Activated naive CD4-positive, alpha-beta T cell treated with anti-CD3 and anti-CD28 coated beads, Interleukin-2, amount 50 U/mL, for 72 hours (primary cell): ENCODE measurements at places on chromosomes 1 and 21. TPM values are rescaled to one million over a fixed set of nuclear protein-coding genes. Genes with fewer than 3 reads are reported as not detected.
A peak's percentile ranks its signal among the peaks of the same experiment; 100 is the strongest.

Gene C1QTNF12
- 4.0 TPM for total RNA-seq

- peak; percentile 28 for DNase-seq
These were observed 229.5 kb upstream of the VAMP3 start for GRCh38 chr1:7541629-7542028.

GRCh38 chr1:214329470-214330220, 48.7 kb downstream of the SMYD2 start:
- no peak for DNase-seq

DNA sequence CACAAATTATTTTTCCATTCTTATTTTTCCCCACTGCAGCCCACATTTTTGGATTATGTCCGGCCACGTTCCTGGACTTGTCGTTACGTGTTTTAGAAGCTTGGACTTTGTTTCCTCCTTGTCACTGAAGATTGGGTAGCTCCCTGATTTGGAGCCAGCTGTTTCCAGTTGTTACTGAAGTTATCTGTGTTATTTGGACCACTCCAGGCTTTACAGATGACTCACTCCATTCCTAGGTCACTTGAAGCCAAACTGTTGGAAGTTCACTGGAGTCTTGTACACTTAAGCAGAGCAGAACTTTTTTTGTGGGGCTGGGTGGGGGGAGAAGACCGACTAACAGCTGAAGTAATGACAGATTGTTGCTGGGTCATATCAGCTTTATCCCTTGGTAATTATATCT, 12.2 kb upstream of the AXDND1 start:
- DNase-seq, result no peak

GRCh38 chr1:59446257-59446901, 149.5 kb downstream of the FGGY start:
- no peak for DNase-seq

DNA sequence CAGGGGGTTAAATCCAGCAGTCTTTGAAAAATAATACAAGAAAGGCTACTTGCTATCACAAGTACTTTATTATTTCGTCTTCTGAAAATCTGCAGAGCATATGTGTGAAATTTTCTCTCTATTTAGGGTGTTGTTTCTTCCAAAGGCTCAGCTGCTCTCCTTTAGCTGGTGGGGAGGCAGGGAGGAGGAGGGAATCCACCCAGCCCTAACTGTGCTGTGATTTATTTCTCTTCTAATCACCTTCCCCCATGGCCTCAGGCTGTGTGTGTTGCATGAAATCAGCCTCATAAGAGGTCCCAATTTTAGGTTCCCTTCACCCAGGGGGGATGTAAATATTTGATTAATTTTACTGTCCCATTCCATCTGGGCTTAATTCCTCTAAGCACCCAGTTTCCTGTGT, 77.6 kb upstream of the PGBD5 start:
- no peak for DNase-seq

DNA sequence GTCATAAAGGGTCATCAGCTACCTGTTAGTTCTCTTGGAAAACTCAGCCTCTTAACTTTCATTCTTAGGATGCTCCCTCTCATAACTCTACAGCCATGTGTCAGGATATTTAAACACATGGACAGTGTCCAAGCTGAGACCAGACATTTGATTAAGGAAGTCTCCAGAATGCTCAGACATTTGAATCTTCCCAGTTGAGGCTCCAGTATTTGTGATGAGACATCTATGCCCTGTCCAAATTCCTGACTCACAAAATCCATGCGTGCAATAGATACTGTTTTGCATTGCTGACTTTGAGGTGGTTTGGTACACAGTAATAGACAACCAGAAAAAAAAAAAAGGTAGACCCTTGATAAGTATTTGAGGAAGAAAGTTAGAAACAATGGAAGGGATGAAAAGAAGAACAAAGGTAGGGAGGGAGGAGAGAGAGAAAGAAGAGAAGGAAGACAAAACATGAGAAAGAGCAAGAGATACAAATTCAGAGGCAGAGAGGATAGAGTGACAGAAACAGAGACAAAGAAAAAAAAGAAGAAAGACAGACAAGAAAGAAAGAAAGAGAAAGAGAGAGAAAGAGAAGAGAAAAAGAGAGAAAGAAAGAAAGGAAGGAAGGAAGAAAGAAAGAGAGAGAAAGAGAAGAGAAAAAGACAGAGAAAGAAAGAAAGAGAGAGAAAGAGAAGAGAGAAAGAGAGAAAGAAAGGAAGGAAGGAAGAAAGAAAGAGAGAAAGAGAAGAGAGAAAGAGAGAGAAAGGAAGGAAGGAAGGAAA, 275.5 kb upstream of the PRMT6 start:
- no peak for DNase-seq

DNA sequence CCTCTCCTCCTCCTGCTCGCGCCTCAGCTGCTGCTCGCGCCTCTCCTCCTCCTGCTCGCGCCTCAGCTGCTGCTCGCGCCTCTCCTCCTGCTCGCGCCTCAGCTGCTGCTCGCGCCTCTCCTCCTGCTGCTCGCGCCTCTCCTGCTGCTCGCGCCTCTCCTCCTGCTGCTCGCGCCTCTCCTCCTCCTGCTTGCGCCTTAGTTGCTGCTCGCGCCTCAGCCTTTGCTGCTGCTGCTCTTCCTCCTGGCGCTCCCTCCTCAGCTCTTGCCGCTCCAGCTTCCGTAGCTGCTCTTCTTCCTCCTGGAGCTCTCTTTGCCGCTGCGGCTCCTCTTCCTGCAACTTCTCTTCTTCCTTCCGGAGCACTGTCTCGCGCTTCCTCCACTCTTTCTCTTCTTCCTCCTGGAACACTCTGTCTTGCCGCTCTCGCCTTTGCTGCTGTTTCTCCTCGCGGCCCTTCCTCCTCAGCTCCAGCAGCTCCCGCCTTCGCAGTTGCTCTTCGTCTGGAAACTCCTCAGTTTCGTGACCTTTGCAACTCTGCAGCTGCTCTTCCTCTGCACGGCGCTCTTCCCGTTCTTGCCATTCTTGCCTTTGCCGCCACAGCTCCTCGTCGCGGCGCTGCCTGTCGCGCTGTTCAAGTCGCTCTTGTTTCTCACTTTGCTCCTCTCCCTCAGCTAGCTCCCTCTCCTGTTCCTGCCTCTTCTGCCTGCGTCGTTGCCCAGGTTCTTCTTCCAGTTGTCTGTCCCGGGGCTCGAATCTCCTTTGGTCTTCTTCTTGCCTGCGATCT, 3.0 kb downstream of the TCHH start:
- DNase-seq, result no peak

DNA sequence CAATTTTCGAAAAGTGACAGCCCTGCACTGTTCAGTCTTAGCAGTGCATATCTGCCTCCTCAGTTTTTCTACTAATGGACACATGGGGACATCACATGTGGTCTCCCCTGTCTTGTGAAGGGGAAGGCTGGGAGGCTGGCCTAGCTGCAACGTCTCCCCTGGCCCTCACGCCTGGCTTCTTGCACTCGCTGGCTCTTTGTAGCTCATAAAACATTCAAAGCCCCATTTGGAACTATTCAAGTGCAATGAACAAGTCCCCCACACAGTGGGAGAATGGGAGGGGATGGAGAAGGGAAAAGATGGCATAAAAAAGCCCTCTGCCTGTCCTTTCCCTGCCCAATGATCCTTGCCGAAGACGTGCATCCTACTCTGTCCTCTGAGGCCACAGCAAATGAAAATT, 73.6 kb downstream of the PGBD5 start:
- DNase-seq, result no peak
